CD4-positive, CD25-positive, alpha-beta regulatory T cell (primary cell): ENCODE measurements at places on chromosomes 12 and 14.

- DNase-seq, result no peak
Measured at GRCh38 chr14:20714593-20715250, 26.2 kb downstream of the ANG start.

DNA sequence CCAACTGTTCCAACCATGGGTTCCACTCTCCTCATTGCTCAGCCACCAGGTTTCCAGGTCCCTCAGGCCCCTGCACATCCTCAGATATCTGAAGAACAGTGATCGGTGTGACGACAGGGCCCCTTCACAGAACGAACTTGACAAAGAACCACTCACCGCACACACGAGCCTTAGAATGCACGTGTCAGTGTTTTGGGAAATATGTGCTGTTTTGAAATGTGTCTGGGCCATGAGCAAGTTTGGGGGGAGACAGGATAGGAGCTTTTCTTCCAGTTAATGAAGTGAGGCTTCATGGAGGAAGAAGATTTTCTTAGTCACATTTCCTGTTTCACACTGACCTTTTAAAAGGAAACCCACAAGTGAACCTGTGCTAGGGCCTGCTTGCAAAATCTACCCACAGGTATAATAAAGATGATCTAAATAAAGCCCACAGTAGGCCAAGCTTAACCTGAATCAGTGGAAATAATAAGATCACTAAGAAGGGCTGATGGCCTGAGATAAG is 58.6 kb downstream of the ZFP36L1 start:
- peak; percentile 81 for DNase-seq

- DNase-seq, result no peak
Measured at GRCh38 chr12:86735851-86736250, 479.7 kb upstream of the MGAT4C start.

GRCh38 chr12:26821212-26821701 is 11.7 kb downstream of the ITPR2 start:
- DNase-seq, result no peak

- no peak for DNase-seq
Measured at GRCh38 chr14:84792722-84793410, 737.1 kb upstream of the FLRT2 start.

- DNase-seq, result no peak
Measured at GRCh38 chr12:127425474-127425873, 841.5 kb upstream of the TMEM132C start.

- no peak for DNase-seq
Measured at GRCh38 chr12:19675361-19675760, 236.1 kb downstream of the AEBP2 start.

DNA sequence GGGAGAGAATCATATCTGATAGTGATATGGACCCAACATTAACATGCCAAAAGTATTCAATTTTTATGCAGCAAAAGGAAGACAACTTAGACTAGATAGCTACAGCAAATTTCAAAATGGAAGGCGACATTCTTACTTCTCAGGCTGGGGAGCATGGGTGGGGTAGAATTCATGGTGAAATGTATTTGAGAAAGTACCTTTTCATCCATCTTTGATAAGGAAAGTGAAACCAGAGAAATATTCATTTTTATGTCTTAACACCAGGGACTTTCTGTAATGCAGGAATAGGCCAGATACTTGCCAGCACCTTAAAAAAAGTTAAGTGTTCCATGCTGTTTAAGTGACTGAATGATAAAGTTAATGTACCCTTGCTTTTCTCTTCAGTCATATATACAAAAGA is 13.4 kb downstream of the BTG1 start:
- no peak for DNase-seq
